M059J (cell line): ENCODE measurements at places on chromosomes 1 and 21.

GRCh38 chr1:36083219-36083618, 675 bp upstream of the TEKT2 start:
- DNase-seq: no peak

- DNase-seq: peak; percentile 42
Observed at GRCh38 chr21:16587681-16588375, 858.0 kb downstream of the USP25 start.

GRCh38 chr1:58249737-58250586, 296.6 kb downstream of the OMA1 start:
- DNase-seq: peak; percentile 71

GRCh38 chr1:237492359-237492758, 398.4 kb downstream of the ZP4 start:
- DNase-seq: peak; percentile 5

DNA sequence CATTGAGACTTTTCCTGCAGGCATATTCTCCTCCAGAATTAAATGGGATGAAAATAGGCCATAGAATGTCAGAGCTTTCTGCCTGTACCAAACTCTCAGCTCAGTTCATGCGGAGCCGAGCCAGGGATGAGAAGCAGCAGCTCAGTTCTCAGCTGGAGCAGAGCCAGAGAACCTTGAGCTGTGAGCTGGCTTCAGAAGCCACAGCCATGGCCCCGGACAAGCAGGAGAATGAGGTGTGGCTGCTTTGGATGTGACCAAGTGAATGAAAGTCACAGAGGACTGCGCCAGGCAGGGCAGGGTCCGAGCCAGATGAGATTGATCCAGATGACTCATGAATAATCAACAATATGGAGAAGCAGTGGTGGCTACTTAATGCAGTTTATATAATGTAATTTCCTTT, 633.8 kb downstream of the NCAM2 start:
- DNase-seq: peak; percentile 47

- DNase-seq: peak; percentile 75
Observed at GRCh38 chr1:31788825-31789256, 24.7 kb upstream of the ADGRB2 start.

DNA sequence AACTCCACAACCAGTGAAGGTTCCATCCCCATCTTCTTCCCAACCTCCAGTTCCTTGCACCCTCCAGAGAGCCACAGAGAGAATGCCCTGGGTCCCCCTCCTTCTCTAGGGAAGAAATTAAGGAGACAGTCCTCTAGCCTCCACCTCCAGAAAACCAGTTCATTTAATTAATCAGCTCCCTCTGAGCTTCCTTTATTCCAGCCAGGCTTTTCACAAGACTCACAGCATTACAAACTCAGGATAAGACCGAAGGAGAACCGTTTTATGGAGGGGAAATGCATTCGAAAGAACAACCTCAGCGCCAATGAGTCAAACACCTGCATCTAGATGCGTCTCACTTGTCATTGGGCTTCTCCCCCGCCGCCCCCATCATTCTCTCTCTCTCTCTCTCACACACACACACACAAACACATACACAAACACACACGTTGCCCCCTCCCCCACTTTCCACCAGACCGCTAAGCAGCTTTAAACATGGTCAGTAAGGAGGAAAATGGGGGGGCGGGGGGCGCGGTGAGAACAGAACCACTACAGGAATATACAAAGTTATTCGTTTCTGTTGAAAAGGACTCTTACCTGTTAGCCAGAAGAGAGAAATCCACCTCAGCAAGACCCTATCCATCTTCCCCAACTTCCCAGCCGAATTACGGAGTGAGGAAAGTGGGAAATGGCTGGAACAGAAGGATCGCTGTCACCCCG, 544 bp downstream of the ILDR2 start:
- peak; percentile 35 for DNase-seq

DNA sequence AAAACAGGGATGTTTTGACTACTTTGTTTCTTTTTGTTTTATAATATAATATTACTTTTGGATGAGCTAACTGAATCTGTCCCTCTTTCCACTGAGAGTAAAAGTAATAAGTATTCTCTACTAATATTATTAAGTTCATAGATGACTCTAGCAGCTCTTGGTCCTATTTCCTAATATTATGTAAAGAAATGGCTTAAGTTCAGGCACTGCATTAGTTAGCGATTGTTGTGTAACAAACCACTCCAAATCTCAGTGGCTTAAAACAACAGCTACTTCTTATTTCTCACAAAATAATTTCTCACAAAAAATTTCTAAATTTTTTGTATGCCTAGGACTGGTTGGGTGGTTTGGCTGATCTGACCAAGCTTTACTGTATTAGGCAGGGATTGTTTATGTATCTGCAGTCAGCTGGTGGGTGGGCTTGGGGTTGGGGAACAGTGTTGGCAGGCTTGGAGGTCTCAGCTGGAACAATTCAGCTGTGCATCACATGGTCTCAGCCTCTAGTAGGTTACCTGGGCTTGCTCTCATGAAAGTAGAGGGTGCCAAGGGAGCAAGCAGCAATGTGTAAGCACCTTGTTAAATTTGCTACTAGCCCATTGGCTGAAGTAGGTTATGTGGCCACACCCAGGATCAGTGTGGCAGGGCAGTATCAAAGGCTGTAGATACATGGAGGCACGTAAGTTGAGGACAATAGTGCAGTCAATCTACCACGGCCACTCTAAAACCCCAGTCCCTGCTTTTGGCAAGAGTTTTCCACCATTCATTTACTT, 8.8 kb upstream of the CCT8 start:
- no peak for DNase-seq

DNA sequence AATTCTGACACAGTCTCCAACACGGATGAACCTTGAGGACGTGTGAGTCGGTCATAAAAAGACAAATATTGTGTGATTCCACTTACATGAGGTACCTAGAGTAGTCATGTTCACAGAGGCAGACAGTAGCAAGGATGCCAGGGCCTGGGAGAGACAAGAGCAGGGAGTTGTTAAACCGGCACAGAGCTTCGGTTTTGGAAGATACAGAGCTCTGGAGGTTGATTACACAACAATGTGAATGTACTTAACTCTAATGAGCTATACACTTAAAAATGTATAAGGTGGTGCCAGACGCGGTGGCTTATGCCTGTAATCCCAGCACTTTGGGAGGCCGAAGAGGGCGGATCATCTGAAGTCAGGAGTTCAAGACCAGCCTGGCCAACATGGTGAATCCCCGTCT, 37.8 kb upstream of the NEK2 start:
- no peak for DNase-seq

GRCh38 chr1:106515375-106515774, 541.1 kb upstream of the PRMT6 start:
- no peak for DNase-seq

DNA sequence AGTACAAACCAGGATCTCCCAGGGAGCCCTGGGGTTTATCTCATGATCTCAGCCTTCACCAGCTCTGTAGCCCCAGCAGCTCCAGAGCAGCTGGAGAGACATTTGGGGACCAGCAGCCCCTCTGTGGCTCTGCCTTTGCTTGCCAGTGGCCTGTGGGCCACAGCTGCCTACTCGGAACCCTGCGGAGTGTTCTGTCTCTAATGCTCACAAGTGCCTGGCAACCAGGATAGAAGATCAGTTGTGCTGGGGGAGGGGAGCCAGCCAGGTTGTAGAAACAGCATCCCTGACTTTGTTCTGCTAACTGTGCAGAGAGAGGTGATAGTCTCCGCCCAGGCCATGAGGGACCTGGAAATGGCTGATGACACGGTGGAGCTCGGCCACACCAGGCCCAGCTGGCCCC, 50.9 kb upstream of the KCNJ15 start:
- no peak for DNase-seq

GRCh38 chr1:25766721-25767436, 33.1 kb upstream of the SELENON start:
- no peak for DNase-seq

DNA sequence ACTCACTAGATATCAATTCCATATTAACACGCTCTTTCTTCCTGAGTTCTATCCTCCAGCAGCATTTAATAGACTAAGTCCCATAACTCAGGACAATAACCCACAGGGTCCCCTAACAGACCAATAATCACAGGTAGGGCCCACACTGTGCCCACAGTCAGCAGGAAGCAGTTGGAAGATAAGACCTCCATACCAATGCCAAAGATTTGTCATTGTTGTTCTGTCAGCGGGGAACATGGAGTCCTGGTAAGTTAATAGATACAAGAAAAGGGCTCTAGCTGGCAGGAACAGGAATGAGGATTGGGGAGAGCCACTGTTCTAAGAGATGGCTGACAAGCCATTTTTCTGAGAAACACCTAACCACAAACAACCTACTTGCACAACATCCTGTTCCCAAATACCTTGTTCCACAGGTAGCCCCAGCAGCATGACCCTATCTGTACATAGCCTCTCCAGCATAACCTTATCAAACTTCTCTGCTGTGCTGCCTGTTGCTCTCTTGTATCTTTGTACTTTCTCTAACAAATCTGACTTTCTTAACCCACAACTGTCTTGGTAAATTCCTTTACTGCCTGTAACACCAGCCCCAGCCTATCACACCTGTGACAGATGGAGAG, 142.0 kb upstream of the KCNJ15 start:
- no peak for DNase-seq

DNA sequence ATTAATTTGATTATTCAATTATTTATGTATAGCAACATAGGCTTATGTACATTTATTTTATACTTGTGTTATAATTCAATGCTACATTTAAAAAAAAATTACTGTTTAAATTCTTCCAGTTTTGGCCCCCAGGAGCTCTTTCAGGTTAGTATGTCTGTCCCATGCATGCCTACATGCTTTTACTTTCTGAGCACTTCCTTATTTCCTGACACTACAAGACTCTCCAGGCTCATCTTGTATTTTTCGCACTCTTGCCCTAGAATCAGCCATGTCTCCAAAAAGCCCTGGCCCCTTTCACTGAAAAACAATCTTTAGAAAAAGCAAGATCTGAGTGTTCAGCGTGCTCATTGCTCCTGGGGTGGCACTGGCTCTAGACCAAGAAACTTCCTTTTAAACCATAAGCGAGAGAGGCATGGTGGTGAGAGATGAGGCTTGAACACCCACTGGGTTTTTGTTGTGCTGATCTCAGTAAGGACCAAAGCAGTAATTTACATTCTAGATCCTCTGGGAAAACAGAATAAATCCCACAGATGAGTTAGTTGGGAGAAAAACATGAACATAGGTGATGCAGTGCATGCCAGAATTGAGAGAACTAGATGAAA, 95.0 kb downstream of the SLC30A10 start:
- no peak for DNase-seq

DNA sequence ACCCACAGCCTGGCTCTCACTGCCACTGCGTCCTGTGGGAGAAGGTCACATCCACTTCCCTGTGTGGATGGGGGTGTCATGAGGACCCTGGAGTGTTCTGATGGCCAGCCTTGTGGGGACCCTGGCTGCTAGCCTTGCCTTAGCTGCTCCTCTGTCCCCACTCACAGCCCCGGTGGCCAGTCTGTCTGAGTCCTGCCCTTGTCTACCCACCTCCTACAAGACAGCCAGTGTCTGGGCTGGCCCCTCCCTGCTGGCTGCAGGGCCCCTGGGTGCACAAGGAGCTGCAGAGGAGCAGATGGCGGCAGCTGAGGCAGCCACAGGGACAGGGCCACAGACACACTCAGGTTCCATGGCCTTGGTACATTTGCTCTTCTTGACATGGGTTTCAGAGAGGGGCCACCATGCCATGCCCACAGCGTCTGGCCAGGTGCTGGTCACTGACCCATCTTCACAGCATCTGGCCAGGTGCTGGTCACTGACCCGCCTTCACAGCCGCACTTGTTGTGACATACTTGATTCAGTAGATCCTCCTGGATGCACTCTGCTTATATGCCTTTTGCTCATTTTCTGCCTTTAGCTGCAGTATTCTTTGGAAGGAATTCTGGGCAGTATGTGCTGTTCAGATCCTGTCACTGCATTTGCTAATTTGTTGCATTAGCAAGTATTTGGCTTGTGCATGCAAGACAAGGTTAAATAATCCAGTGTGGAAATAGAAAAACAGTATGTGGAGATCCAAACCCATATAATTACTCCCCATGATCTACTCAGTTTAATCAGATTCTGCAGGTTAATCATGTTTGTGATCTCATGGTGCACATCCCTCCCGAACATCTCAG, 157.8 kb downstream of the PCBP3 start:
- DNase-seq: no peak

GRCh38 chr1:23434260-23434775, 9.8 kb upstream of the TCEA3 start:
- DNase-seq: no peak

- DNase-seq: peak; percentile 87
Observed at GRCh38 chr1:35557118-35557610, at the start of gene KIAA0319L. Gene KIAA0319L (minus strand): TSS chr1:35557403. CDS start chr1:35554491, 2,912 bp downstream.

DNA sequence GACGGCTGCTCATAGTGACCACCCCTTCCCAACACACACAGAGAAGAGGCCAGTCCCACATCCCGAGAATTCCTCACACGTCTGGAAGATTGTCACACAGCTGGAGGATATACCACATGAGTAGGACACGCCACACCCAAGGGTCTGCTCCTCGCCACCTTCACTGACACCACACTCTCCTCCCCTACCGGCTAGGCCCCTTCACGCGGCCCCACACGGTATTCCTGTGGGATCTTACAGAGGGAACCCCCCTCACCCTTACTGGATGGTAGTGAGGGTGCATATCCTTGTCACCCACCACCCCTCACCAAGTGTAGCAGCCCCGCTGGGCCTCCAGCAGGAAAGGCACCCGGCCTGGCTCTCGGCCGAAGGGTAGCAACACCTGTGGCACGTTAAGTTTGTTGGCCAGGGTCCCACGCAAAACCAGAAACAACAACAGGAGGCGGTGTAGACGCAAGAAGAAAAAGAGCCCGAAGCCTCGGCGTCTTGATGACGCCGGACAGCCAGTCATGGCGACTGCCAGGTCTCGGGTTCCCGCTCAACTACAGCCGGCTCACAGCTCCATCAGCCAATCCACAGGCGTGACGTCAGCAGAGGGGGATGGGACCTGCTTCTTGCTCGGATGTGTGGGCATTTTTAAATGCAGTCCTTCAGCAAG, at the start of gene NUP210L:
NUP210L (minus strand) TSS at position 540 of the 658 bp plus-strand sequence.
- DNase-seq: no peak

DNA sequence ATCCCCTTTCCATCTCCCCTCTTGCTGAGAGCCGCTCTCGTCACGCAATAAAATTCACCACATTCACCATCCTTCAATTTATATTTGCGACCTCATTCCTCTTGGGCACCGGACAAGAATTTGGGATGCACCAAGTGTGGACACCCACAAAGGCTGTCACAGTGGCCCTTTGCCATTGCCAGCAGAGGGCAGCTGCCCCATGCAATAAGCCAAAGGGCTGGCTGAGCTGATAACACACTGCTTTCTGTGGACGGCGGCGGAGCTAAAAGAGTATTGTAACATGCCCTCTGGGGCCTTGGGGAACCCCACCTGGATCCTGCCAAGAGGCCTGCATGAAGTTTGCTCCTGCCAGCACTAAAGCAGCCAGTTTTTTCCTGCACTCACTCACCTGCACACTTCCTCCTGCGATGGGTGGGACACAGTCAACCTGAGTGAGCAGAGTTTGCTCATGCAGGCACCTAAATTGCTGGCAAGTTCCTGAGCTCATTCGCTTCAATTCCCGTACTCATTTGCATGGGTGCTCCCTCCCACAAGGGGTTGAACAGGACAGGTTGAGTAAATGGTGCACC, 792.3 kb upstream of the ADAMTS5 start:
- DNase-seq: peak; percentile 25
